Aorta (tissue), 5 donors: ENCODE measurements at places on chromosomes 2 and 18. TPM values are rescaled to one million over a fixed set of nuclear protein-coding genes. Genes with fewer than 3 reads are reported as not detected.

DNA sequence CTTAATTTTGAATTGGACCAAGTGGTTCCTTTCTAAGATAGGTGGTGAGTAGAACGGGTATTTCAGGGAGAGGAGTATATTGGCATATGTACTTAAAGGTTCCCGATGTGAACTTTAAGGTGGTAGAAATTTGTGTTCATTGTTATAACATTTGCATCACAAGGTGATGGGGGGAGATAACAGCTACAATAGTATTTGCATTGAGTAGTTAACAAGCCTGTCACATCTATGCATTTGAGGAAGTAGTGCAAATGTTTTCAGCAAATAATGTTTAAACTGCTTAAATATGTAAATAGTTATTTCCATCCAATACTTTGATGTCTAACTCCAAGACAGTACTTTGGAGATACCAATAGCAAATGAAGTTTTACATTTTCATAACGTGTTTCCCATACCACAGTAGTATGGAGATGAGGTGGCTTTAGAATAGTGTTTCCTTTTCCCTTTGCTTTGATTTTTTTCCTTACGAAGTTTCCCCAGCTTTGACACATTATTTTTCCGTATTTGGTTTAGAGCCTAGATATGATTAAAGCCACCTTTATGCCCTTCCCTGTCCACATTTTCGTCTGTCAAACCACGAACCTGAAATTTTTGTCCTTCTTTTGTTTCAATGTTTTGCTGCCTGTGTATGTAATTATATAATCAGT is 46.6 kb downstream of the VAPA start:
- DNase-seq = no peak

Gene BAZ2B
- 139 TPM for total RNA-seq

GRCh38 chr2:151891566-151892194 is 63.5 kb upstream of the ARL5A start:
- no peak for DNase-seq

Gene CNTNAP5
- total RNA-seq = not detected

Gene ABCB6
- 28.9 TPM for total RNA-seq

Gene KLHL41
- 0.81 TPM for total RNA-seq

- DNase-seq = no peak
Observed at GRCh38 chr2:62596061-62596921, 90.3 kb upstream of the TMEM17 start.

GRCh38 chr2:73268830-73269685 is 15.2 kb downstream of the FBXO41 start:
- DNase-seq = no peak

GRCh38 chr2:129765326-129765677 is 214.2 kb upstream of the RAB6C start:
- DNase-seq = no peak

- DNase-seq = no peak
Observed at GRCh38 chr2:78780864-78781583, 244.5 kb upstream of the REG3G start.

Gene ZNF892
- total RNA-seq = 8.3 TPM

DNA sequence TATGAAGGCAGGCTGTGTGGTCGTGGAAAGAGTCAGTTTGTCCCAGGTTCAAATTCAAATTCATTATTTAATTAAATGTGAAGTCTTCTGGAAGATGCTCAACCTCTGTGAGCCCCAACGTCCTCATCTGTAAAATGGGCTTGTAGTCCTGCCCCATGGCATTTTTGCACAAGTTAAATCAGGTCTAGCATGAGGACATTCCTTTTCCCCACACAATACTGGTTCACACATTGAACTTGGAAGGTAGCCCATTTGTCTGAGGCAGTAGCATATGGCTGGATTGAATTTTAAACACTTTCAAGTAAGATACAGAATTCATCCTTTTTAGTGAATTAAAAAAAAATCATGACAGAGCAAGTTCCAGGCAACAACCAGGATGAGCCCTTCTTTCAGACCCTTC is 665.4 kb upstream of the HS6ST1 start:
- no peak for DNase-seq

Gene ATP5F1A
- total RNA-seq = 189 TPM

- no peak for DNase-seq
Observed at GRCh38 chr2:236606023-236606422, 36.4 kb downstream of the ACKR3 start.

DNA sequence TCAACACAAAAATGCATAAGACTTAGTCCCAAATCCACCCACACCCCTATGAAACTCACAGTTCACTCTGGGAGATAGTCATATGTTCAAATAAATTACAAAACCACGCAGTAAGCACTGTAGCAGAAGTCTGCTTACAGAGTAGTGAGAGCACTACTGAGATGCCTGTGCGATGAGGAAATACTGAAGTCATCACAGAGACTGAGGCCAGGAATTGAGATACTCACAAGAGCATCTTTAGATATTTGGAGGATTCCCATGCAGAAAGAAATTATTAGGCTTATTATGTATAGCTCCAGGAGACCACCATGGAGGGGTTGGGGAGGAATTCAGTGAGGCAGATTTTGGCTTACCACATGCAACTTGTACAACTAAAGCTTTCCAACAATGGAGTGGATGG is 82.3 kb downstream of the ANTXR1 start:
- no peak for DNase-seq

Gene MOB1A
- total RNA-seq = 105 TPM
